ENCODE measurements at places on chromosomes 3 and 15.

DNA sequence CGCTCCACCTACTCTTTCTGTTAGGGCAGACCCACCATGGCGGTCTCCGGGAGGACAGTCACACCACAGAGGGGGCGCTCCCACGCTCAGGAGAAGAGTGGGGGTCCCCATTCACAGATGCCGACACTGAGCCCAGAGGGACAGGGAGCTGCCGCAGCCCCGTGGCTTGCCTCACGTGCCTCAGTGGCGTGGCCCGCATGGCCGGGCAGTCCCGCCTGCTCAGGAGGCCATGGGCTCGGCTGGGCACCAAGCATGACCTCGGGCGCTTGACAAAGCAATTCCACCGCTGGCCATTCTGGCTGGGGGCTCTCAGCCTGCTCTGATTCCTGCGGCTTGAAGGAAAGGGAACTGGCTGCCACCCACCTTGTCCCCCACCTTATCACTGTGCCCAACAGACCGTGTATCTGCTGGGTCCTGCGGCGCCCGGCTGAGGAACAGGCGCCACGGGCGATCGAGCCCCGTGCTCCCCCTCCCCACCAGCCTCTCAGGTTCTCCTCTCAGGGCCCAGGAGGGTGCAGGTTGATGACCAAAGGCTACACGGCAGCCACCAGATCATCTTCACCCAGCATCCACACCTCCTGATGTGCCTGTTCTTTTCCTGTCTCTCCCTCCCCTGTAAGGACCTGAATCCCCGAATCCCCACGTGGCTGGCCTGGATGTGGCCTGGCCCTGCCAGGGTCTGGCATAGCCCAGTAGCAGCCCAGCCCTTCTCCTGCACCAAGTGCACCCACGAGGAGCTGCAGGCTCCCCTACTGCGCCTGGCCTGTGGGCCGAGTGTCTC is 20.7 kb downstream of the CYFIP1 start:
- no peak for DNase-seq

GRCh38 chr3:112481302-112481721 is 18.0 kb downstream of the BTLA start:
- DNase-seq = no peak

GRCh38 chr3:28115316-28115715 is 126.1 kb upstream of the CMC1 start:
- DNase-seq = no peak

DNA sequence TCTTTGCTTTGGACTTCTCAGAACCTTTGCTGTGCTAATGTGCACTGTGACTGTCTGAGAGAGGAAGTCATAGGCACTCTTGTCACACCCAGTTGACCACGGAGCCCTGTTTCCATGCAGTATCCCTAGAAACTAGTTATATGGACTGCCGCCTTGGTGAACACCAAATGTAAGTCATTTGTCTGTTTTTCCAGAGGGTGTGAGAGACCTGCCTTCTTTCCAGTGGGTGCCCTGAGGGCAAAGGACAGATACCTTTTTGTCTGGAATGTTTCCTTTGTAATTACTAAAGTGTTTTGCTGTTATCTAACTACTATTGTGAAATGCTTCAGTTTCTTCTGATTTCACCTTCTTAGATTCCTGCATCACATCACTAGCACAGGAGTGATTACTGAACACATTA is 91.8 kb downstream of the LARS2 start:
- peak; percentile 3 for DNase-seq

GRCh38 chr3:159165961-159166360 is 364.1 kb downstream of the MFSD1 start:
- DNase-seq = no peak

- no peak for DNase-seq
Measured at GRCh38 chr15:29822684-29823459, 604 bp upstream of the TJP1 start.

Measured in AML-193 (cell line).